ENCODE measurements at places on chromosomes 11 and 22. TPM values are rescaled to one million over a fixed set of nuclear protein-coding genes. Genes with fewer than 3 reads are reported as not detected.

Gene KCNQ1
- 1.3 TPM for total RNA-seq

Gene GRM5
- 104 TPM for total RNA-seq

Gene PLA2G3
- total RNA-seq: 0.77 TPM

Gene SPI1
- 7.9 TPM for total RNA-seq

Gene ARRB1
- 41.3 TPM for total RNA-seq

Gene IL17RA
- 6.0 TPM for total RNA-seq

Gene KCTD14
- 6.4 TPM for total RNA-seq

DNA sequence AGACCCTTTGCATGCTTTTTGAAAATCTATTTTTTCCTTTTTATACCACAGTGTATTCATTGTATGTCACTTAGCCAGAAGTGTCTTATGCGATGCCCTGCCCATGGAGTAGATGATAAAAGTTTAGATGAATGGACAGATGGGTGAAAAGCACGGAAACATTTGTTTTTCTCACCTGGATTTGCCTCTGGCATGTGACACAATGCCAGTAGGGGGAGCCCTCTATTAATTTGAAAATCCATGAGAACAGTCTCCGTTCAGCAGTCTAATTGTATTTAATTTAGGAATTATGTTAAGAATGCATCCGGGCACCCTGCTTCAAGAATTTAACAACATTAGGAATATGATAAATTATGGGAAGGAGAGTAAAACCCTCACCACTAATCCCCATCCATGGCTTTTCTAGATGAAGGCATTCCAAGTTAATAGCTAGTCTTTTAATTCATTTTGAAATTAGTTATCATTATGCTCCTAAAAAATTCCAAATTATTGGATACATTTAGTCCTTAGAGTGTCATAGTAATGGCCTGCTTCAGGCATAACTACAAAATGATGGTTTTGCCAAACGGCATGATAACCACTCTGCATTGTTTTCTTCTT lies 55.3 kb upstream of the ALKBH3 start:
- no peak for DNase-seq

- no peak for DNase-seq
These were observed 3.5 kb downstream of the ZDHHC24 start for GRCh38 chr11:66542362-66542761.

DNA sequence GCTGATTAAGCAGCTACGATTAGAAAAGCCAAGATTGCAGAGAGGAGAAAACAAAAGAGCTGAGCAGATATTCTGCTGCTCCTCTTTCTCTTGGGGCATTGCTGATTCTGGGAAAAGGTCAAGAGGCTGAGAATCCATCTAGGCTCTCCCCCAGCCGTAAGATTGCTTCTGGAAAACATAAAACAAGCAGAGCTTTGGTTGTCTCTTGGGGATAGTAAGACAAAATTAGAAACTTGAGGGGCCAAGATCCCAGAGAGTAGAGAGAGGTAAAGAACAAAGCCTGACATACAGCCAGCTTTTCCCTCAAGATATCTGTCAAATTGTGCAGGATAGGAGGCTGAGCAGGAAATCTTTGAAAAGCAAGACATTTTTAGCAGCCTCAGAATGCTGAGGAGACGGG lies 158.2 kb downstream of the TTC28 start:
- no peak for DNase-seq

GRCh38 chr11:26510756-26511155 lies 61.3 kb downstream of the MUC15 start:
- DNase-seq: no peak

- DNase-seq: no peak
These were observed 489.5 kb upstream of the B3GAT1 start for GRCh38 chr11:134901542-134901941.

GRCh38 chr11:24386546-24387397 lies 110.1 kb upstream of the LUZP2 start:
- no peak for DNase-seq

DNA sequence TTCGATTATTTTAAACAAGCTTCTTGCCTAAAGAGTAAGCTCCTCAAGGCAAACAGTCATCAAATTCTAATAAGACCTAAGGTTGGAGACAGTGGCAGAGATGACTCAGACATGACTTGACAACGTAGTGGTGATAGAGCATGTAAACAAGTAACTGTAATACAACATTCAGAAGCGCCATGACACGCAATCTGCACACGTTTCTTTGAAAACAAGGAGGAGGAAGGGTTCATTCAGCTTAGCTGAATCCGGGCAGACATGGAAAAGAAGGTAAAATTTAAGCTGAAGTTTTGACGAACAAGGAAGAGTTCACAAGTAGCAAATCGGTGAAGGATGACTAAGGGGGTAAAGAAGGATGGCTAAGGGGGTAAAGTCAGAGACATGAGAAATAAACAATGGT lies 152.4 kb upstream of the ZC3H12C start:
- no peak for DNase-seq

DNA sequence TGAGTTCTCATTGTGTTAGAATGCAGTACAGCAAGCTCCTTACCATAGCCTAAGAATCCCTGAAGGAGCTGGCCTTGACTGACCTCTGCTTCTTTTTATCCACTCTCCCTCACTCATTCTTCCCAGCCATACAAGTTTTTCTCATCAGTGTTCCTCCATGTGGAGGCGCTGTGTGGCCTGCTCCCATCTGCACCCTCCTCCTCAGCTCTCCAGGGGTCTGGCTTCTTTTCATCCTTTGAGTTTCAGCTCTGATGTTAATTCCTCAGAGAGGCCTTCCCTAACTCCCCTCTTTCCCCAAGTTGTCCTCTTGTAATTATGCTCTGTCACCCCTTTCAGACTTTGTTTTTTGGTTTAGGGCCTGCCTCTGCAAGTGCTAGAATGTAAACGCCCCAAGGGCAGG lies 144.8 kb downstream of the WNT7B start:
- DNase-seq: no peak

GRCh38 chr11:28981381-28981780 lies 873.2 kb downstream of the METTL15 start:
- DNase-seq: no peak

DNA sequence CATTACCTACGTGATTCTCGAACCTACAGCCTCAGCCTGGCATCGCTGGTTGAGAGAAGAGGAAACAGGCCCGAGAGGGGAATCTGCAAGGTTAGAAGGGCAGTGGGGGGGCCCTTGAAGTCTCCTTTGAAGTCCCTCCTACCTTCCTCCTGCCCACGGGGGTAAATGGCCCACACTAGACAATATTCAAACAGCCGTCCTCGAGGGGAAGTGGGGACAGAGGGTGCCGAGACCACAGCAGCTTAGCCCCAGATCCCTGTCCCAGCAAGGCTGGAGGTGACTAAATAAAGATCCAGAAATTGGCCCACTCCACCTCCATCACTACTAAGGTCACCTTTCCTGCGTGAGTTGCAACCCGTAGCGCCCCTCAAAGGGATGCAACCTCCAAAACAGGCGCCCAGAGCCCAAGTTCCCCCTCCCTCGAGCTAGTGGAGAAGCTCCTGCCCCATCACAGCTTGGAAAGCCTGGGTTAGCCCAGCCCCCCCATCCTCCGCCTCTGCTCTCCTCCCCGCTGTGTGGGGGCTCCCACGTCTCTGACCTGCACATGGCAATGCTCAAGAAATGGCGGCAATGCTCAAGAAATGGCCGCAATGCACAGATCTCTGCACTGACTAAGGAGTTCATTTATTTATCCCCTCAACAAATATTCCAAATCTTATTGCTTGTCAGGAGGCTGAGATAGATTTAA lies 788 bp upstream of the RASL10A start:
- no peak for DNase-seq

- DNase-seq: no peak
These were observed 49.4 kb downstream of the CLMP start for GRCh38 chr11:123145661-123146060.

DNA sequence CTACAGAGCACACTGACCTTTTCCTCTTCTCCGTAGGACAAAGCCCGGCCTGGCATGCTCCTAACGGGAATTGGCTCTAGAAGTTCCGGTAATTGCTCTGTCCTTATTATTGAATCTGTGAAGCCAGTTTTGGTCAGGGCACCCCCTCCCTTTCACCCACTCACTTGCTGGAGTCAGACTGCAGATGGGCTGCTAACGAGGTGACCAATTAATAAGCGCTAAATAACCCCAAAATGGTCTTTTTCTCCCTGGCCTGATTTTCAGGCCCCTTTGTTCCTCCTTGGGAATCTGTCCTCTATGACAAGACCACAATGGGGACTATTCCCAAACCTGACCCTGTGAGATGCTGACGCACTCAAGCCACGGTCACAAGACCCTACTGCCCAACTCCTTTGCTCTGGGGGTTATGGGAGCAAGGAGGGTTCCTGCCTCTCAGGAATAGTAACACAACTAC lies 610.0 kb upstream of the CADM1 start:
- DNase-seq: no peak

DNA sequence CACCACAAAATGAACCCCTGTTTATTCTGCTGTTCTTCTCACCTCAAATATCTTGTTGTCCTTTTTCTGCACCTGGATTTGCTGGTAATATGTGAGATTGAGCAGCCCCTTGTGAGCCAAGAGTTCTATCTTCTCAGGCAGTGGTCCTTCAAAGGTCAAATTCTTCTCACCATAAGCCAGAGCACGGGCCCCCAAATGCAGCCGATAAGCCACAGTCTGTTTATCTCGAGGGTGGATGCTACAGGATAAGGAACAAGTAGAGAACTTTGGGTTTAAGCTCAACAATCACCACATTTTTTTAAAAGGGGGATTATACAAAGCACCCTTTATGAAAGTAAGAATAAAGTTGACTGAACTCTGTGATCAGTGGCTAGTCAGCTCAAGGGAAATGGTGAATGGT lies 15.8 kb downstream of the TBRG1 start:
- no peak for DNase-seq

DNA sequence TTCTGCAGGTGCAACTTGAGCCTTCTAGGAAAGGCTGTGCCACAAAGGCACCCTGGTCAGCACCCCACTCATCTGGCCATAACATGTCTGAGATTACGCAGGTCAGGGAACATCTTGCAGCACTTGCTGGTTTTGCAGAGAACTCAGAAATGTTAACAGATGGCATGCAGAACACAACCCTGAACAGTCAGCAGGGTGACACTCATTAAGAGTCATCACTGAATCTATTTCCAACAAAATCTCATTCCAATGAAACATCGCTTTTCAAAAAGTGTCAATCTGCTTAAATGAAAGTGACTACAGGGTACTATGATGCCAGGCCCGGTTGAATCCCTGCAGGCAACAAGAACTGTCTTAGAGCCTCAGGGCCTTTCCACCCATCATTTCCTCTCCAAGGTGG lies 369.8 kb upstream of the CCDC90B start:
- peak; percentile 78 for DNase-seq

- no peak for DNase-seq
These were observed 56.2 kb downstream of the CYP2R1 start for GRCh38 chr11:14835496-14836492.

GRCh38 chr11:99584830-99585229 lies 564.1 kb downstream of the CNTN5 start:
- DNase-seq: no peak

GRCh38 chr11:120128392-120129119 lies 9.4 kb downstream of the TRIM29 start:
- peak; percentile 62 for DNase-seq

DNA sequence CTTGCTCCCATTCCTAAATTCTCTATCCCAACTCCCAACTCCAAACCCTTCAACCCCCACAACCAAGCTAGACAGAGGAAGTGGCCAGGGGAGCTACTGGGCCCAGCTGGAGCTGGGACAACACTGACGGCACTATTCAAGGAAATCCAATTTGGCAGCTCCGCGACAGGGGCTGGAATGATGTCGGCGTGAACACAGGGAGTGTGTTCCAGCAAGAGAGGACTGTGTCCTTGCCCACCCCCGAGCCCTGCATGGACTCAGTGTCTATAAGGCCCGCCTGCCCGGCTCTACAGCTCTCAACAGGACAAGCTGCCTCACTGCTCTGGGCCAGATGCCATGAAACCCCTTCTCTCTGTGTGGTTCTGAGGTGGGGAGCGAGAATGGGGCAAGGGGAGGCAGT lies 11.3 kb downstream of the PCSK7 start:
- DNase-seq: no peak
